ENCODE measurements at places on chromosomes 6 and 20.

DNA sequence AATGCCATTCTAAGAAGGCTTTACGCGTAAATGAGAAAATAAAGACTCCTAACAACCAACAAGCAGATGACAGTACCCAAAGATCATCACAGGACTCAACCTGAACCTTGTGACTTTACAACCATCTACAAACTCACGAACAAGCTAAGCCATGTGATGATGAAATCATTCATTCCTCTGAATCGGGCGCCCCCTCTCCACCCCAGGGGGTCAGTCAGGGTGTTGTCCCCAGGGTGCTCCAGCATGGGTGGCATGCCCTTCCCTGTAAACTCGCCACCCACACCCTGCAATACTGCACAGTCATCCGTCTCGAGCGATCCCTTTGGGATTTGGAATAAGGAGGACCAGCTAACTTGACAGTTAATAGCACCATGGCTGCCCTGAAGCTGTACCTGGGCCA is 12.6 kb downstream of the SERPINB6 start:
- no peak for DNase-seq

- no peak for DNase-seq
Measured at GRCh38 chr6:125004198-125004597, 42.0 kb downstream of the RNF217 start.

DNA sequence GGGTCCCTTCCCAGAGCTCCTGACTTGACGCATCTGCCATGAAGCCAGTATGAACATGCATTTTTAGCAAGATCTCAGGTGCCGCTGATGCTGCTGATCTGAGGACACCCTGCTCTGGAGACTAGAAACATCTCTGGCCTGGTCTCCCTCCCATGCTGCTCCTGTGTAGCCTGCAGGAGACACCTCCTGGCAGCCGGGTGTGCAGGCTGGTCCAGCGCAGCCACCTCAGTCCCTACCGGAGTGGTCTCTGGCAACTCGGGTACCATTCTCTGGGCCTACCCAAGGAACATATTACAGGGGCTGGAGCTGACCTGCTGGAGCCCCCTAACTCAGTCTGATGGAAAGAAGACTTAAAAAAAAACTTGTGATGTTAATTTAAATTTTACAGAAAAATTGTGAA is 20.1 kb downstream of the PHACTR3 start:
- no peak for DNase-seq

DNA sequence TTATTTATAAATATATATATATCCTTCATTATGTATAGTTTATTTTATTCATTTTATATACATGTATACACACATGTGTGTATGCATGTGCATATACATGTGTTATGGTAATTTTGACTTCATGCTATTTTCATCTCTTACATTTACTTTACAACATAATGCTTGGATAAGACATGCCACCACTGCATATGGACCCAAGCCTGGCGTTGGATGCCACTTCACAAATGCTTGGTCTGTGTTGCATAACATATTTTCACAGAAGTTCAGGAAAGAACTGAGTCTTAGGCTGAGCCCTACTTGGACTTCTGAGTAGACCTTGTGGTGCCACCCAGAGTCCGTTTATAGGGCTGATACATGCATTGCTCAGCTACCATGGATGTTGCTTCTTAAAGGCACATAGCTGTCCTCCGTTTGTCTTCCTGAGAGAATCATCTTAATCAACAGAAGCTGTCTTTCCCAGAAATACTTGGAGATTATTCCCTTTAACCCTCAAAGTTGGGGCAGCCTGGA is 337.8 kb downstream of the BTBD3 start:
- no peak for DNase-seq

- DNase-seq = no peak
Measured at GRCh38 chr20:38304845-38305447, 990 bp downstream of the BPI start.

Measured in stimulated activated CD8-positive, alpha-beta memory T cell treated with anti-CD3 and anti-CD28 coated beads, Interleukin-7, amount 100 ng/mL, for 24 hours (primary cell).